NCI-H1930 (cell line): ENCODE measurements at places on chromosomes 13 and 19.
A peak's percentile ranks its signal among the peaks of the same experiment; 100 is the strongest.

GRCh38 chr19:571566-571974, 826 bp upstream of the BSG start:
- DNase-seq = no peak

- peak; percentile 12 for DNase-seq
These were observed 8.2 kb downstream of the GPC5 start for GRCh38 chr13:91406619-91407018.

GRCh38 chr19:10961073-10961860, 437 bp downstream of the SMARCA4 start:
- DNase-seq = no peak

- DNase-seq = no peak
These were observed 41.8 kb downstream of the SACS start for GRCh38 chr13:23391752-23392151.

- no peak for DNase-seq
These were observed 478.4 kb downstream of the FOXO1 start for GRCh38 chr13:40187841-40188591.

GRCh38 chr19:35142606-35143230, 337 bp upstream of the FXYD7 start:
- peak; percentile 83 for DNase-seq

DNA sequence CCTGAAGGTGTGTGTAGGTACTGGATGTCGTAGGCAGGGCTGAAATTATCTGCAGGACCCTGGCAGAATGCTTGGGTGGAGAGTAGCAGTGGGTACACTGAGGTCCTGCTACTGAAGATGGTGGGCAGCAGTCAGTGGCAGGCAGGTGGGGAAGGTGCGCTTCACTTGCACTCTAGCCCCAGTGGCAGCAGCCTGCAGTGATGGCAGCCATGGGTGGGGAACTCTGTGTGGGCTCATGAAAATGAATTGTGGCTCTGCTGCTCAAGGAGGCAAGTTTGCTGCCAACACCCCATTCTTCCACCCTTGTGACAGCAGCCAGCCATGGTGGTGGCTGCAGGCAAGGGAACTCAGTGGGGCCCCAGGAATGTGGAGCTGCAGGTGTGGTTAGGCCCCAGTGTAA, 1242.7 kb upstream of the MIR17HG start:
- DNase-seq = no peak

DNA sequence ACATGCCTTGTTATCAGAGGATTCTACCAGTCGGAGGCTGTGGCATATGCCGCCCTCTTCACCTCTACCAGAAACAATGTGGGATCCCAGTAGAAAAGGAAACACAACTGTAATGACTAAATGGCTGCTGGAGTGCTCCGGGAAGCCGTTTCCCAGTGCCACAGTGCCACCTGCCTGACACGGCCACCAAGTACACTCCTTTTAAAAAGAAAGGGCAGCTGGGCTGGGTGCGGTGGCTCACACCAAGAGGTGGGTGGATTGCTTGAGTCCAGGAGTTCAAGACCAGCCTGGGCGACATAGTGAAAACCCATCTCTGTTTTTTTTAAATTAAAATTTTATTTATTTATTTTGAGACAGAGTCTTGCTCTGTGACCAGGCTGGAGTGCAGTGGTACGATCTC, 67.3 kb downstream of the TRPM4 start:
- peak; percentile 70 for DNase-seq

GRCh38 chr13:50205581-50205980, 190.3 kb downstream of the KCNRG start:
- no peak for DNase-seq

- DNase-seq = peak; percentile 46
These were observed 486.8 kb downstream of the FOXO1 start for GRCh38 chr13:40179445-40180281.

GRCh38 chr19:52034051-52034728, 6.0 kb upstream of the ZNF614 start:
- DNase-seq = no peak

DNA sequence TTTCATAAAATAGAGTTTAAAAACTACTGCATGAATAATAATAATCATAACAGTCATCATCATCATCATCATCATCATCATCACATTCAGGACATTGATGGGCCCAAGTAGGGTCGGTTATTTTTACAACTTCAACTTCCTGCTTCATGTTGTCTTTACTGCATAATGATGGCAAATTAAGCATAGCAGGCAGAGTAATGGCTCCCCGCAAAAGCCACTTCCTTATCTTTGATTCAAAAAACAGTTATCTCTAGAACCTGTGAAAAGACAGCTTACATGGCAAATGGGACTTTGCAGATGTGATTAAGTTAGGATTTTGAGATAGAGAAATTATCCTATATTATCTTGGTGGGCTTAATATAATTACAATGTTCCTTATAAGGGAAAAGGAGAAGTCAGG, 792.9 kb downstream of the LIG4 start:
- DNase-seq = no peak

- no peak for DNase-seq
These were observed 1586.4 kb upstream of the SPRY2 start for GRCh38 chr13:81927347-81927746.

GRCh38 chr13:91368676-91369440, 21.4 kb downstream of the MIR17HG start:
- DNase-seq = no peak

- DNase-seq = no peak
These were observed 154.0 kb upstream of the GPR12 start for GRCh38 chr13:26914624-26915023.

GRCh38 chr19:51694318-51695085, 1.4 kb downstream of the SPACA6 start:
- no peak for DNase-seq

- DNase-seq = no peak
These were observed 2.7 kb downstream of the RGCC start for GRCh38 chr13:41460074-41460465.

DNA sequence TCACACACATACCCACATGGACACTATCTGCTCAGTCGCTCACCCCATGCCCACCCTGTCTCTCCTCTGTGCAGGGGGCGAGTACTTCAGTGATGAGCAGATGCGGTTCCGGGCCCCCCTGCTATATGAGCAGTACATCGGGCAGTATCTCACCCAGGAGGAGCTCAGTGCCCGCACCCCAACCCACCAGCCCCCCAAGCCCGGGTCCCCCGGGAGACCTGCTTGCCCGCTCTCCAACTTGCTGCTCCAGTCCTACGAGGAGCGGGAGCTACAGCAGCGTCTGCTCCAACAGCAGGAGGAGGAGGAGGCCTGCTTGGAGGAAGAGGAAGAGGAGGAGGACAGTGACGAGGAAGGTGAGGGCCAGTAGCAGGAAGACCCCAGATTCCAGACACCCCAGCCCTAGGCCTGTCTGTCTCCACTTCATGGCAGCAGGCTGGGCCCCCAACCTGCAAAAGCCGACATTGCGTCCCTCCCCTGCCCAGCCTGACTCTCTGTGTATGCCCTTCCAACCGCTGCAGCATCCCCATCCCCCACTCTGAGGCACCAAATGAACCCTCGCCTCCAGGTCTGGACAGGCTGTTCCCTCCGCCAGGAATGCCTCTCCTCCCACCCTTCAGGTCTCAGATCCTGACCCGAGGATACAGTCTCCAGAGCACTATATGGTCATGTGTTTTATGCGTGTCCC, 9.7 kb downstream of the CCDC97 start:
- DNase-seq = no peak

DNA sequence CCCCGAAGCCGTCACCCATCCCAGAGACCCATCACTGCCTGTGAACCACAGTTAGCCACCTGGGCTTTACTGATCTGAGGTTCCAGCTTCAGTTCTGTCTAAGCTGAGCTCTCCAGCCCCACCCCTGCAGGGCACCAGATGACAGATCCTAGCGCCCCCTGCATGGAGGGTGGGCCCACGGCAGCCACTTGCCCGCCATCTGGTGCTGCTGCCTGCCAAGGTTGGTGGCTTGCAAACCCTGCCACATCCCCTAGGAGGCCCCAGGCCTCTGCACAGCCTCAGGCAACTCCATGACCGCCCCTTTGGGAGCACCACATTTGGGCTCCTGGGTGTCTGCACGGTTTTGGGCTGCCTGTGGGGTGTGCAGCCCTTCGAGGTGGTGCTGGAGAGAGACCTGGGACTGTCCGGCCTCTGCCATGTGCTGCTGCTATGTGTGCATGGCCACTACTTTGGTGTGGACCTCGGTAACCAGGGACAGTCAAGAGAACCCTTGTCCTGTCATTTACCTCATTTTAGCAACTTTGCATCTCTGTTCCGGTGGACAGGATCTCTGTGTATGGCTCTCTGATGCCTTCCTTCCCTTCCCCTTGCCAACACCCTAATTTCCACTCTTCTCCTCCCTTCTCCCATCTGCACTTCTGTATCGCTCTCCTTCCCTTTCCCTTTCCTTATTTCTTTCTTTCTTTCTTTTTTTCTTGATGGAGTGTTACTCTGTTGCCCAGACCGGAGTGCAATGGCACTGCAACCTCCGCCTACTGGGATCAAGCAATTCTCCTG, 17.4 kb upstream of the SDHAF1 start:
- DNase-seq = peak; percentile 66

GRCh38 chr19:35170359-35171061, 16.0 kb downstream of the FXYD5 start:
- no peak for DNase-seq

GRCh38 chr13:90108547-90108946, 1238.9 kb upstream of the MIR17HG start:
- DNase-seq = no peak

DNA sequence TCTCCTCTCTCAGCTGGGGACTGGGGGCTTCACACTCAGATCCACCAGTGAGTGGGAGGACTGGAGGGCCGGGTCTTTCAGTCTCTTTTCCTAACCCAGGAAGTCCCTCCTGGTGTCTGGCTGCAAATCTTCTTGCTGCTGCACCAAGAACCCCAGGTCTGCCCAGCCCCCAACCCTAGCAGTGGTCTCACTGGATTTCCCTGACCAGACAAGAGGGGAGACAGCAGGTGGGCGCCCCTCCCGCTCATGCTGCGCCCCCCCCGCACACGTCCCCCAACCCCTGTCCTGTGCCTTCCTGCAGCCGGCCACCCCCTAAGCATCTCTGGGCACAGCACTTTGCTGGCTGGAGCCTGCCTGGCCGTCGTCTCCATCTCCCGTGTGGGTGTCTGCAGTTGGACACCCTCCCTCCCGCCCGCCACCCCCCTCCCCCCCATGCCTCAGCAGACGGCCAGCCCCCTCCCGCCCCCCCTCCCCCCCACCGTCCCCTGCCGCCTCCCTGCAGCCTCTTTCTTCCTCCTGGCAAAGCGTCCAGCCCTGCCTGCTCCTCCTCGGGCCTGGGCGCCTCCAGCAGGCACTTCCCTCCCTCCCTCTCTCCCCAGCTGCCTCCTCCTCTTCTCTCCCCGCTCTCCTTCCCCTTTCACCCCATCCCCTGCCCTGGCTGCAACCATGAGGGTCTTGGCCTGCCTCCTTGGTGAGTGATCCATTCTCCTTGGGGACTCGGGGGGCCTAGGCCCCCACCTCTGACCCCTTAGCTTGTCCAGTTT, at the start of gene SSC5D:
TSS of gene SSC5D (plus strand) at position 513 of the 764 bp plus-strand sequence. CDS start at position 667, 154 bp downstream.
- DNase-seq = no peak

DNA sequence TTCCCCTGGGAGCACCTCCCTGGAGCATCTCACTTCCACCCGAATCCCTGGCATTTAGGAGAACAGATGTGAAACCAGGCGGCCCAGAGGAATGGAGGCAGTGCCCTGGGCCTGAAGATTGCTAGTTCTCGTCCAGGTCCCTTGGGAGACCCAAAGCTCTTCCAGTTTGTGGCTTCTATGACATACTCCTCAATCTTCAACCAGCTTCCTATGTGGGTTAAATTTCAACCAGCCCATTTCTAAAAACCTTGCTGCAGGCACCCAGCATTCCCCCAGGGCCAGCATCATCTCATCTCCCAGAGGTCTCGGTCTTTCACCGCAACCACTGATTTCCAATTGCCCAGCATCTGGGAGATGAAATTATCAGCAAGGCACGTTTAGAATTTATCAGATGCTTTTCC, 46.0 kb upstream of the STK24 start:
- DNase-seq = no peak

DNA sequence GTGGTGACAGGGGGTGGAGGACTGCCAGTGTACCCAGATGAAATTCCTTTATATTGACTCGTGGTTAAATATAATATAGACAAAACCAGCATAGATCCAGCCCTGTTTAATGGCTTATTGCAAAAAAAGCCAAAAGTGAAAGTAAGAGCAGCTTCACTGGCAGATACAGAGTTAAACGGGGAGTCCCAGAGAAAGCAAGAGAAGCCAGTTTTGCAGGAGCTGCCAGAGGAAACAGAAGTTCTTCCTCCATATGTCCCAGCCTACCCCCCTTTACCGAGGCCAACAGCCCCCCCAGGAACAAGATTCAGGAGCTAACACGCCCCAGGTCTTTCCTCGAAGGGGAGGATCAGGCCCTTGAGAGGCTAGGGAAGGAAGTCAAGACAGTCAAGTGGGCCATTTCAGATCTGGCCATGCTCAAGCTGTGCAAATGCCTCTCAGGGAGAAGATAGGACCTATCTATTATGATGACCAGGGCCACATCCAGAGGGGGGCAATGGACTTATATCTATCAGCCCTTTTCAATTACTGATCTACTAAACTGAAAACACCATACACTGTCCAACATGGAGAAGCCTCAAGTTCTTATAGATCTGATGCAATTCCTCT, 47.2 kb upstream of the ZNF737 start:
- DNase-seq = no peak

- no peak for DNase-seq
These were observed 20.7 kb downstream of the COL4A1 start for GRCh38 chr13:110285991-110286832.

DNA sequence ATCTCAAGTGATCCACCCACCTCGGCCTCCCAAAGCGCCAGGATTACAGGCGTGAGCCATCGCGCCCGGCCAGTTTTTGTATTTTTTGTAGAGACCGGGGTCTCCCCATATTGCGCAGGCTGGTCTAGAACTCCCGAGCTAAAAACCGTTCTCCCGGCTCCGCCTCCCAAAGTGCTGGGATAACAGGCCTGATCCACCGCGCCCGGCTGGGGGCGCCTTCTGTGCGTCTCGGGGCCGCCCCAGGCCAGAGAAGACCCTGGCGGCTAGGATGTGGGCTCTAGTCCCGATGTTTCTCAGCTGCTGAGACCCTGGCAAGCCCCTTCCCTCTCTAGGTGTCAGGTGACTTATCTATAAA, 3.6 kb downstream of the ARHGAP45 start:
- DNase-seq = peak; percentile 44

GRCh38 chr13:30679483-30680330, 55.6 kb upstream of the ALOX5AP start:
- no peak for DNase-seq

DNA sequence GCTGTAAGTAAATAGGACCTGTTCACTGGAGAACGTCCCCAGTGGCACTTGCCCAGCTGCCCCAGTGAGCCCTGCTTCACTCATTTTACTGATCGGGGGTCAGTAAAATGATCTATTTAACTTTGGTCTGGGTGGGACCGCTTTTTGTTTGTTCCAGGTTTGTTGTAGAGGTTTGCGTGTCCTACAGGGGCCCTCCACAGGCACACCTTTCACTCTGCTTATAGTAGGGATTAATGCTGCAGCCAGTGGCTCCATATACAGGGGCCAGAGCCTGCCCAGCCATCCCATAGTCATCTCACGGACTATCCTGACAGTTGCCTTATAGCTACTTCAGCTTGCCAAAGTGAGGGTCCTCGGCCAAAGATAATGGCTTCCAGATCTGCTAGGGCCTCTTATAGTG, 104.1 kb downstream of the DNAJC3 start:
- DNase-seq = no peak
